ENCODE measurements at places on chromosomes 5 and 9. TPM values are rescaled to one million over a fixed set of nuclear protein-coding genes. Genes with fewer than 3 reads are reported as not detected.
A peak's percentile ranks its signal among the peaks of the same experiment; 100 is the strongest.

NPR3 gene
- total RNA-seq = not detected

FOXD4 gene
- total RNA-seq = not detected

GTF2H2C gene
- 52.2 TPM for total RNA-seq

CATSPER3 gene
- total RNA-seq = 0.69 TPM

TAF11L10 gene
- not detected for total RNA-seq

- no peak overlapping the region for H3K27ac ChIP-seq
- no peak for DNase-seq
- H3K27me3 ChIP-seq = no peaks in the 10 kb centered on the region
- no peaks in the 10 kb centered on the region for H3K36me3 ChIP-seq
- no peaks in the 10 kb centered on the region for H3K4me1 ChIP-seq
Observed at GRCh38 chr5:173629628-173630027, 13.2 kb upstream of the BOD1 start.

DNA sequence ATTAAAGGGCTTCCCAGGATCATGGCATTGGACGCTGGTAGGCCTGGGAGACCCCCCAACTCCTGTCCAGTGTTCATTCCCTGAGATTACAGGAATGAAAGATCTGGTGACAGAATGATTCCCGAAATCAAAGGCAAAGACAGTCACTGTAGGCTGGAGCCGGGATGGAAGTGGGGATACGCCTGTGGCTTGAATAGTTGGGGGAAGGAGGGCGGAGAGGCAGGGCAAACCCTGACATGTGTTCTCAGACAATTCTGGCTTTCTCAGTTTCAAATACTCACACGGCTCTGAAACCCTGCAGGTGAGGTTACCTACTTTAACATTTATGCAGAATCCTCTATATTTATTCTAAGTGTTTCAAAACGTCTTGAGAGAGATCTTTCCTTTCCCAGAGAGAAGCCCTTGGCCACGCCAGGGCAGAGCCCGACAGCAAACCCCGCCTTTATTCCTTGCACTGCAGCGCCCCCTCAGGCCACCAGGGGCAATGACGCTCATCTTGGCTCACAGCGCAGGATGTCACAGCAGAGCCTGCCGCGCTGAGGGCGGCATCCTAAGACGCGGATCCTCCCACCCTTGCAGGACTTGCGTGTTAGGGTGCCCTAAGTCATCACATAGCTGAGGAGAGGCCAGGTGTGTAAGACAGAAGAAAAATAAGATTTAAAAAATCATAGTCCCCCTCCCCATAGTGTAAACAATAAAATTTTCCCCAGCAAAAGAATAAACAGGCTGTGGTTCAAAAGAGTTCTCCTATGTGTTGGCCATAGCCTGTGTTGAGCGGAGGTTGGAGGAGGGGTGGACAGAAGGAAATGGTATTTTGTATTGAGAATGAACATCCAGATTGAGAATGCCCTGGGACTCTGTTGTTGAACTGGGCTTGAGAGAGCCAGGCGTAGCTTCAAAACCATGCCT is 284.5 kb downstream of the NTRK2 start:
- H3K27me3 ChIP-seq = no peaks in the 10 kb centered on the region
- no peaks in the 10 kb centered on the region for H3K4me1 ChIP-seq
- no peak for DNase-seq
- no peak overlapping the region for H3K4me3 ChIP-seq
- no peak overlapping the region for H3K27ac ChIP-seq

DNA sequence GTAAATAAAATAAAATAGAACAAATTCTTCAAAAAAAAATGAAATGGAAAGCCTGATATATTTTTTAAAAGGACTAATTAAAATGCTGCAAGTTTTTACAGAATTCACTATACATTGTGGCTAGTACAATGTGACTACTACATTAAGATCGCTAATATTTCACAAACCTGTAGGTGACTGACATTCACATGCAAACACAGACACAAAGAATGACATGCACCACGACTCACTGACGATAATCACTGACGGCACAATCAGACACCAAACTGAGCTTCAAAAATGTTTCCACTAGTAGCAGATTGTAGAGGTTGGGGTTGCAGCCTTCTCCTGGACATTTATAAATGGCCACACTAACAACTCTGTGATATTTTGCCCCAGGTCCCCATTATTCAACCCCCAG is 637.7 kb upstream of the DMAC1 start:
- H3K27ac ChIP-seq = no peak overlapping the region
- H3K4me3 ChIP-seq = no peak overlapping the region
- DNase-seq = no peak
- H3K27me3 ChIP-seq = no peaks in the 10 kb centered on the region
- no peaks in the 10 kb centered on the region for H3K36me3 ChIP-seq

- H3K4me1 ChIP-seq = no peaks in the 10 kb centered on the region
- H3K27me3 ChIP-seq = no peaks in the 10 kb centered on the region
- no peaks in the 10 kb centered on the region for H3K36me3 ChIP-seq
- DNase-seq = no peak
Observed at GRCh38 chr9:11103525-11103924, 490.7 kb upstream of the PTPRD start.

DNA sequence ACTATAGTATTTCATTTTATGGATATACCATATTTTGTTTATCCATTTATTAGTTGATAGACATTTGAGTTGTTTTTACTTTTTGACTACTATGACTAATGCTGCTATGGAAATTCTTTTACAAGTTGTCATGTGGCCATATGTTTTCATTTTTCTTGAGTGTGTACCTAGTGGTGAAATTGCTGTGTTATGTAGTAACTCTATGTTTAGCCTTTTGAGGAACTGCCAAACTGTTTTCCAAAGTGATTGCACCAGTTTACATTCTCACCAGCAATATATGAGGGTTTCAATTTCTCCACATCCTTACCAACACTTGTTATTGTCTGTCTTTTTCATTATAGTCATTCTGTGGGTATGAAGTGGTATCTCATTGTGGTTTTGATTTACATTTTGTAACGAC is 75.4 kb downstream of the GRIA1 start:
- H3K27ac ChIP-seq = no peak overlapping the region
- no peak for DNase-seq
- no peaks in the 10 kb centered on the region for H3K4me1 ChIP-seq
- H3K36me3 ChIP-seq = no peaks in the 10 kb centered on the region
- H3K4me3 ChIP-seq = no peak overlapping the region
- no peaks in the 10 kb centered on the region for H3K27me3 ChIP-seq

DNA sequence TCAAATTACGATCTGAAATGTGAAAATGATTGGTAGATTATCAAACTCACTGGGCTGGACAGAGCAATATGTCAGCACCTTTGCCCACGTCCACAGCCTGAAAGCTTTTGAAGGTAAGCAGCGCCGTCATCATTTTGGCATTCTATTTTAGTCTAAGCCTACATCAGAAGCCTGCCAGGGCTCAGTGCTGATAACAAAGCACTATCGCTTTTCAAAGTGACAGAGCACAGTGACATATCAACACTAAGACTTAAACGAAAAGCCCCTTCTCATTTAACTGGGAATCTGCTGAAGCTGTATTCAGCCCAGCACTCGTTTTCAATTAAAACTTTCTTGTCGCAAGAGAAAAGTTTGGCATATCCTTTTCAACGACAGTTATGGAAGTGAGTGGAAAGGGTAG is 1076.3 kb downstream of the PTPRD start:
- no peaks in the 10 kb centered on the region for H3K4me1 ChIP-seq
- no peak overlapping the region for H3K27ac ChIP-seq
- H3K4me3 ChIP-seq = no peak overlapping the region
- H3K27me3 ChIP-seq = no peaks in the 10 kb centered on the region
- H3K36me3 ChIP-seq = no peaks in the 10 kb centered on the region

GRCh38 chr5:140157032-140157781 is 17.8 kb upstream of the CYSTM1 start:
- H3K36me3 ChIP-seq = no peaks in the 10 kb centered on the region
- no peaks in the 10 kb centered on the region for H3K27me3 ChIP-seq
- no peak overlapping the region for H3K27ac ChIP-seq
- peak; percentile 84 for DNase-seq

GRCh38 chr5:85132269-85132668 is 747.6 kb upstream of the EDIL3 start:
- no peak overlapping the region for H3K27ac ChIP-seq
- DNase-seq = no peak
- no peaks in the 10 kb centered on the region for H3K36me3 ChIP-seq
- H3K4me3 ChIP-seq = no peak overlapping the region

DNA sequence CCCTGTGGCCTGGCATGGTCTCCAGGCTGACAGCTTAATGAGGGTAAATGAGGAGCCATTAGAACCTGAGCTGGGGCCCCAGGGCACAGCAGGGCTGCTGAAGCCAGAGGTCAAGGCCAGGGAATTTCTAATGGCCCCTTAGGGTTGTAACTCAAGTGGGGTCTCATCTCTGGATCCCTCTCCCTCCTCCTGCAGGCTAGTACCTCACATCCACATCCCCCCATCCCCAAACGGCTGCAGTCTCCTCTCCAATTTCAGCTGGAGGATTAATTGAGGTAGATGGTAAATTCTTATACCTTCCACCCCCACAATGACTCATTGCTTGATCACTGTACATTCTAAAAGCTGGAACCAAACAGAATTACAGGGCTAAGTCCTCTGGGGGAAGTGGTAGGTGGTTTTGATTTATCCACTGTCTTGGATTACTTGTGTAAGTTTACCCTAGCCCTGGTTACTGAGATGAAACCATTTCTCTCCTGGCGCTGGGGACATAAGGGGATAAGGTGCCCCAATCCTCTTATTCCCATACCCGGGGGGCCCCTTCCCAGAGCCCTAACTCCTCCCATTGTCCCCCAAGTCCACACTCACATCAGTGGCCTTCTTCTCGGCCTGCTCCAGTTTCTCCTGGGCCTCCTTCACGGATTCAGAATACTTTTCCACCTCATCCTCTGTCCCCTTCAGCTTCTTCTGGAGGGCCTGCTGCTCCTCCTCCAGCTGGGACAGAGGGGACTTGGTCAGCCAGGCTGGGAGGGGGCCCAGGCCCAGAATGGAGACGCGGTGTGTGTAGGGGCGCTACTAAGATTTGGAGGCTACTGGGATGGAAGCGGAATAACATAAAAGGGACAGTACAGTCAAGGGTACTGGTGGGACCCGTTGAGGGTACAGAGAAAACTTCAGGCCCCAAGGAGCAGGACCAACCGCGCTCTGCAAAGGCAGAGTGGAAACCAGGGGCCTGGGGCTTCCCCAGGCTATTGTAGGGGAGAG is 875 bp downstream of the TPM2 start:
- no peaks in the 10 kb centered on the region for H3K27me3 ChIP-seq
- H3K4me1 ChIP-seq = no peaks in the 10 kb centered on the region
- H3K27ac ChIP-seq = no peak overlapping the region

DNA sequence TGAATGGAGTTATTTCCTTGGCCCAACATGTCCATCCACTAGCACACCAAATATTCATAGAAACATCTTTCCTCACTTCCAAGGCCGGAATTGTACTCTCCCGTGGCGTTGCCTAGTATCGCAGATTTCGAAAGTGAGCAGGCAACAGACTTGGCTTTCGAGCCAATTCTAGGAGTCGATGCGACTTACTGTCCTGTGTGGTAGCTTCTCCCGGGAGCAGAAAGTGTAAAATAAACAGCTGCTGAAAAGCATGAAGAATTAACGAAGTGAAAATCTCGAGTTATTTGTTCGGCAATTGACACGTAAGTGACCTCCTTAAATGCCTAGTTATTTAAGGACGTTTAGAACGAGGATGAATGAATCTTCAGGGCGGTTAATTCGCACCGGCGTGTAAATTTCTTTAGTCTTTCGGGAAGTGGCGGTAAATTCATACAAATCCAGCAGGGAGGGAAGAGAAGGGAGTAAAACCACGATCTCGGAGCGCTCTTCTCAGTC is 449 bp upstream of the PCSK5 start:
- no peaks in the 10 kb centered on the region for H3K36me3 ChIP-seq
- H3K27me3 ChIP-seq = no peaks in the 10 kb centered on the region
- peak overlapping the region; percentile 77 for H3K27ac ChIP-seq
- peaks cover 15% of the 10 kb centered on the region for H3K4me1 ChIP-seq
- DNase-seq = no peak
- peak overlapping the region; percentile 70 for H3K4me3 ChIP-seq

- no peaks in the 10 kb centered on the region for H3K27me3 ChIP-seq
- peaks cover 21% of the 10 kb centered on the region for H3K4me1 ChIP-seq
- H3K27ac ChIP-seq = peak within 1 kb of the TSS; percentile 82
Observed at GRCh38 chr9:133335924-133336811, at the start of gene SURF6. TSS of gene SURF6 (minus strand) at chr9:133336188. CDS start at chr9:133336132, 56 bp downstream.

DNA sequence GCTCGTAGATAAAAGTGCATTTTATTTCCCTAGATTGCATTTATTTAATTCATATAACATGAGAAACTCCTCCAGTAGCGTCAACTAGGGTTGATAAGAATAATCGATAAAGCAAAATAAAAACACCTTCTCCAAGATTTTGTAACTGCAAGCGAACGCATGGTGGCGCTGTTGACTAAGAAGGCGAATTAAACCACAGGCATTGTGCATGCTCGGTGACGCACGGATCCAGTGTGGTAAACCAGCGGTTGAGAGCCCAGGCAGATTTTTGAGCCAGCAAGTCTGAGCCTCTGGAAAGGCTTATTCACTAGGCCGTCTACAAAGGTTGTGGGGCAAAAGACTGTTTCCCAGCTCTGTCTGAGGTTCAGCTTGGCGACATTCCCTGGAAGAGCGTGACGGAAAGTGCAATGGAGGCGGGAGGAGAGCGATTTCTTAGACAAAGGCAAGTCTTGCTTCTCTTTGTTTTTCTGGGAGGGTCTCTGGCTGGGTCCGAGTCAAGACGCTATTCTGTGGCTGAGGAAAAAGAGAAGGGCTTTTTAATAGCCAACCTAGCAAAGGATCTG is at the start of gene PCDHB3:
TSS of gene PCDHB3 (plus strand) at position 231 of the 563 bp plus-strand sequence. CDS start at position 408, 177 bp downstream.
- no peaks in the 10 kb centered on the region for H3K36me3 ChIP-seq
- no peak within 1 kb of the TSS for H3K4me3 ChIP-seq
- H3K4me1 ChIP-seq = no peaks in the 10 kb centered on the region
- H3K27me3 ChIP-seq = no peaks in the 10 kb centered on the region

DNA sequence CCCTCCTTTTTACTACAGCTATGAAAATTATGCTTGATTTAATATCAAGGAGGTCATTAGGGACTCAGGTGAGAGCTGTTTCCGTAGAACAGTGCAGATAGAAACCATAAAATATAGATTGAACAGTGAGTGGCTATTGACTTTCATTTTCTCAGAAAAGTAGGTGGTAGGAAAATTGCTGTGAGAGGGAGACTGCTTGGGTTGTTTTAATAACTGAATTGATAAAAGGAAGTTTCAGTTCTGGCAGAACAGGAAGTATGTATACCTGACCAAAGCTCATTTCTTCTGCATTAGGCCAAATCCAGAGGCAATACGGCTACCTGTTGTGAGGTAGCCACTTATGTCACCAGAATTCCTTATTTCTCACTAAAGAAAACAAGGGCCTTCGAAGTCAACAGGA is 761.7 kb upstream of the ARRDC3 start:
- H3K36me3 ChIP-seq = no peaks in the 10 kb centered on the region
- no peaks in the 10 kb centered on the region for H3K27me3 ChIP-seq
- no peaks in the 10 kb centered on the region for H3K4me1 ChIP-seq
- no peak overlapping the region for H3K4me3 ChIP-seq

DNA sequence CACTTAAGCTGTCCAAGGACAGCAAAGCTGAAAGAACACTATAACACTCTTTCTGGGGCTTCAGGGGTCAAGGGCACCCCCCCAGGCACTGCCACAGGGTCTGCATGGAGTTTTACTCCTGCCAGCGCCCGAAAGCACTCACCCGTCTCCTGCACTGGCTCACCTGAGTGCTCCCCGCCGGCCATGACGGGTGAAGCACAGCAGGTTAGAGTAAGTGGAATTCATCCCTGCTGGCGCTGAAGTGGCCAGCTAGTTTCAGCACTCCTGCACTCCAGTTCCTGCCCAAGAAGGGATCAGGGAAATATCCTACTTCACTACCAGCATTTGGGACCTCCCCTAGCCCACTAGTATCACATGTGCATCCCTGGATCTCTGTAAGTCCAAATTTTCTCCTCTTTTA is 516.0 kb downstream of the ZNF608 start:
- H3K27me3 ChIP-seq = no peaks in the 10 kb centered on the region
- no peak overlapping the region for H3K4me3 ChIP-seq
- no peak for DNase-seq
- H3K27ac ChIP-seq = no peak overlapping the region

Data from naive thymus-derived CD4-positive, alpha-beta T cell (primary cell).